ENCODE measurements at places on chromosomes 1 and 21.
A peak's percentile ranks its signal among the peaks of the same experiment; 100 is the strongest.

GRCh38 chr1:43687301-43688108 is 19.8 kb upstream of the ST3GAL3 start:
- DNase-seq, result no peak

- peak; percentile 57 for DNase-seq
Measured at GRCh38 chr1:25820247-25821111, 725 bp downstream of the MTFR1L start.

DNA sequence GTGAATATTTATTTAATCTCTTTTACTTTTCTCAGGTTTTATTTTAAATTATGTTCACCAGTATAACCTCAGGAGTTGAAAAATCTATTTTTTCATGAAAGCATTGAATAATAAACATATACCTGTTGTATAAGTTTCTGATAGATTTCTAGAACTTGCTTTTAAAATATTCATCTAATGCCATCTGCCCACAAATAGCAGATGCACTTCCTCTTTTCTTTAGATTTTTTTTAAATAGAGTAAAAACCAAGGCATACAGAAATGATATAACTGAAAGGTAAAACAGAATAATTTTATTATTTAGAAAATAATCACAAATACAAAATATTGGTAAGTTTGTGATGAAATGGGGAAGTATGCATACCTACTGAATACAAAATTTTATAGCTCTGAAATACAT is 130.7 kb upstream of the PRMT6 start:
- no peak for DNase-seq

DNA sequence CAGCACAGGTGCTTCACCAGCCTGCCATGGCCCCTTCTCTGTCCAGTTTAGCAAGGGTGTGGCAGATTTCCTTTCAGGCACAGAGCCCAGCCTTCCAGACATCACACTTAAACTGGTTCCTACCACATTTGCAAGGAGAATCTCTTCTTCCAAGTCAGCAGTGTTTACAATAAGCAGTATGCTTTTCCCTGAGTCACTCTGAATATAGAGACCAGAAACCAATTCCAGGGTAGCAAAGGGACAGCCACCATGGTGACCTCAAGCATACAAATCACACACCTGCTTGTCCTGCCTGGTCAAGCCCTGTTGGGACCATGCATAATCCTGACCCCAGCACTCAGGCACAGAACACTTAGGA is 8.7 kb upstream of the CBR3 start:
- no peak for DNase-seq

DNA sequence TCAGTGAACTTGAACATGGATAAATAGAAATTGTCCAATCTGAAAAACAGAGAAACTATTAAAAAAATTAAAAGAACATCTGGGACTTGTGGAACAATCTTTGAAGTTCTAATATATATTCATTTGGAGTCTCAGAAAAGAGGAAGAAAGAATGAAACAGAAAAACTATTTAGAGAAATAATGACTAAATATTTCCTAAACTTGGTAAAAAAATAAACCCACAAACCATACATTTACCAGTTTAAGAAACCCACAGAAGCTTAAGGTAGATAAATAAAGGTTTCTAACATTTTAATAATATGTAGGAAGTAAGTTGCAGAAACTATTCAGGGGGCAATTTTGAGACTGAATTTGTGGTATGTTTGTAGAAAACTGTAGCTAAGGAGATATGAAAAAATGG is 437.8 kb downstream of the PTBP2 start:
- DNase-seq, result no peak

DNA sequence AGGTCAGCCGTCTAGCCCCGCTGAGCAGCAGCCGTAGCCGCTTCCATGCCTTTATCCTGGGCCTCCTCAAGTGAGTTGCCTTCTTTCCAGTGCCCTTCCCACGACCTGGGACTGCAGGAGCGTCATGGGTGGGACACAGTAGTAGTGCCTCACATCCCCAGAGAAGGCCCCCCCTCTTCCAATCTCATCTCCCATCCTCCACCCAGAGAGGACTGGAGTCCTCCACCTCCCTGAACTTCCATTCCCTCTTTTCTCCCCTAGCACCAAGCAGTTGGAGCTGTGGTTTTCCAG is 4.9 kb downstream of the RUSC1 start:
- DNase-seq, result no peak

GRCh38 chr1:203636291-203636690 is 9.7 kb downstream of the ATP2B4 start:
- DNase-seq, result no peak

DNA sequence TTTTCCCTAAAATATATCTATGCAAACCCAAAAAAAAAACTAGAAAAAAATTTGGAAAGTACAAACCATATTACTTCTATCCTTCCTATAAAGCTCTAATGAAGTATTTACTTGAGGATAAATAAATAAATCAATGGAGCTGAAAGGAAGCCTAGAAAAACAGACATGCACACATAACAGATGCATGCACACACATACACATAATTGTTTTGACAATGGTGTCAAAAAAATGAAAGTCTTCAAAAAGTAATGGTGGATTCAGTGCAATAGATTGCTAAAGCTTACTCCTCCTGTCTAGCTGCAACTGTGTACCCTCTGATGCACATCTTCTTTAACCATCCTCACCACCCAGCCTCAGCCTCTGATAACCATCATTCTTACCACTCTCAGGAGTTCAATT is 521.9 kb upstream of the RGS18 start:
- DNase-seq, result no peak

GRCh38 chr1:17554954-17555353 is 15.5 kb downstream of the ARHGEF10L start:
- DNase-seq, result no peak

DNA sequence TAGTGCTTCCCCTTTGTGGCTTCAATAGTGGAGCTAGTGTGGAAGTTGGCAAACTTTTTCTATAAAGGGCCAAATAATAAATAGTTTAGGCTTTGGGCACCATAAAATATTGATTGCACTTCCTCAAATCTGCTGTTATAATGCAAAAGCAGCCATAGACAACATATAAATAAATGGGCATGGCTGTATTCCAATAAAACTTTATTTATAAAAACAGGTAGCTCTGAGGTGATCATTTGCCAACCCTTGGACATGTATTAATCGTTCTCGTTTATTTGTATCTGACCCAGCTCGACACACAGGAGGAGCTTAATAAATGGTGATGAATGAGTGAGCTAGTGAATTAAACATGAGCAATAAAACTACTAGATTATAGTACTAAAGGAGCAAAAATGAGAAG is 13.3 kb downstream of the KAZN start:
- no peak for DNase-seq
